CD4-positive, alpha-beta T cell treated with Interleukin-12 subunit alpha and Interleukin-12 subunit beta, for 1 hour (primary cell): ENCODE measurements at places on chromosomes 4 and X.

DNA sequence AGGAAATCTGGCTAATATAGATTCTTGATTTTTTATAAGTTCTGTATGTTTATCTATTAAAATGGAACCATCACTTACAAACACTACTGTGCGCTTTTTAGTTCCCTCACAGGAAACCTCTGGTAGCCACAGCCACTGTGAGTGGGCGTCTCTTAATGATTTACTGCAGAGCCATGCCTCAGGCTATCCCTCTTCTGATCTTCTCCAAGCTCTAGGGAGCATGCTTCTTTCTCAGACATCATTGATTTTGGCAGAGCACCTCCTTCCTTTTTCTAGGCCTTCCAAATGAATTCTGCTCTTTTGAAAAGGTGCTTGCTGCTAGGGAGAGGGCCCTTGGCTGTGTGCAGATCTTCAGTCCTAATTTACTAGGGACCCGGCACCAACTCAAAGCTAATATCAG, 61.1 kb upstream of the STS start:
- no peak for DNase-seq

GRCh38 chrX:146208821-146209220, 391.2 kb downstream of the SLITRK2 start:
- DNase-seq = no peak

- DNase-seq = no peak
These were observed 3.2 kb downstream of the CABS1 start for GRCh38 chr4:70337886-70338420.

GRCh38 chr4:164937576-164938270, 39.7 kb downstream of the TRIM61 start:
- DNase-seq = no peak

DNA sequence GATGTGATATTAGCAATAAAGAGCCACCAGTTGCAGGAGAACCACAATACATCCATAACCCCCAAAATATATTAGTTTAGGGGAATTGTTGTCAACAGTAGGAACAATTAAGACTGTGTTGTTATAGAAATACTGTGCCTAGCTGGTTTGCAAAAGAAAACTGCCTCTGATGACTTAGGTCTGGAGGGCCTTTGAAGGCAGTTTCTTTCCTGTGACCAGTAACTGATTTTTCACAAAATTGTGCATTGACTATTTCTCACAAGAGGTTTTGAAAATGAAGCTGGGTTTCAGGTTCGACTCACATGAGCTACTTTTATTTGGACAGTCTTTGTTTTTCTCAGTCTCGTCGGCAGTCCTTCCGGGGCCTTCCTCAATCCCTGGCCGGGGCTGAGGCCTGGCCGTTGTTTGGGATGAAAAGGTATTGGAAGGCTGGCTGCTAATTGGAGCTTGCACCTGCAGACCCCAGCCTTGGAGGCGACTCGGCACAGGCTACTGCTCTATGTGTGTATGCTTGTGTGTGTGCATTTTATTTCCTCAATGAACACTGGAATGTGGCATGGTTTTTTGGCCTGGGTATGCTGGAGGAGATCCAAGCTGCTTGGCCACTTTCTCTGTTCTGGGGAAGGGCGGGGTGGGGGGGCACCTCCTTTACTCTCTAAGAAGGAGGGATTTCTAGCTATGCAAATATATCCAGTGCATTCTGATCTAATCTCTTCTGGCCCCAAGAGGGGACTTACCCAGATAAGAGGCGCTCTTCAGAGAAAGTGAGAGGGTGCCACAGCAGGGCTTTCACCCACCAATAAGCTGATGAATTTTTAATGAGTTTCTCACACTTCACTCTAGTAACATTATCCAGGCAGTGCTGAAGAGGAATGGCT, 49.5 kb upstream of the LNX1 start:
- no peak for DNase-seq

GRCh38 chr4:184399512-184399908, 74.8 kb downstream of the IRF2 start:
- DNase-seq = no peak

DNA sequence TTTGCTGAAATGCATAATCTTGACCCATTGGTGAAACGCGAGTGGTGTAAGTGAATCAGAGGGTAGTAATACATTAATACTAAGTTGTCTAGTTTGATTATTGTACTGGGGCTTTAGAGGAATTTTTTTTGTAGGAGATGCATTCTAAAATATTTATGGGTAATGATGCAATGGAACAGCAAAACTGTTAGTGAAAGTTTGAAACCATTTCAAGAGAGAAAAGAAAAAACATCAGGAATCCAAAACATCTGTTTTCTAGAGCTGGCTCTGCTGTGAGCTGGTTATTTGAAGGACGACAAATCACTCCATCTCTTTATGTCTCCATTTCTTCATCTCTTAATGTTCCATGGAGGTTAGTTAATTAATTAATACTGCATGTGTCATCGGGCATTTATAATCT, 351.9 kb upstream of the FAT1 start:
- DNase-seq = no peak

- DNase-seq = no peak
These were observed 345.9 kb downstream of the ADGRL3 start for GRCh38 chr4:61545902-61546480.

DNA sequence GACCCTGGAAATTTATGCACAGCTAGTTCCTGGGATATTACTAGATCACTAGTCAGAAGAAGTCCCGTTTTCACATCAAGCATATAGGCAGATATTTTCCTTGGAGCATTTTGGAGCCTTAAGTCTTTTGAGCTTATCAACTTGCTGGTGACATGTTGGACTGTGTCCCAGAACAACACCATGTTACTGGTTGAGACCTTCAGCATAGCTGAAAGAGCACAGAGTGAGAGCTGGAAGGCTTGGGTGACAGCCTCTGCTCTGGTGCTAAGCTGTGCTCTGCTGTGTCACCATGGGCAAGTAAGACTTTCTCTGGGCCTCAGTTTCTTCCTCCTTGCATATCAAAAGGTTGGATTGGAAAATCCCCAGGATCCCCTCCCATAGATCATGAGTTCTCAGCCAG, 116.6 kb upstream of the FRMPD4 start:
- no peak for DNase-seq

- no peak for DNase-seq
These were observed 104.4 kb downstream of the STIM2 start for GRCh38 chr4:26964994-26965393.

- no peak for DNase-seq
These were observed 1.2 kb downstream of the FAM241A start for GRCh38 chr4:112146502-112146813.

- DNase-seq = no peak
These were observed 192.6 kb downstream of the AFAP1 start for GRCh38 chr4:7747062-7747385.

GRCh38 chrX:18424482-18425198, 768 bp upstream of the CDKL5 start:
- peak; percentile 19 for DNase-seq

DNA sequence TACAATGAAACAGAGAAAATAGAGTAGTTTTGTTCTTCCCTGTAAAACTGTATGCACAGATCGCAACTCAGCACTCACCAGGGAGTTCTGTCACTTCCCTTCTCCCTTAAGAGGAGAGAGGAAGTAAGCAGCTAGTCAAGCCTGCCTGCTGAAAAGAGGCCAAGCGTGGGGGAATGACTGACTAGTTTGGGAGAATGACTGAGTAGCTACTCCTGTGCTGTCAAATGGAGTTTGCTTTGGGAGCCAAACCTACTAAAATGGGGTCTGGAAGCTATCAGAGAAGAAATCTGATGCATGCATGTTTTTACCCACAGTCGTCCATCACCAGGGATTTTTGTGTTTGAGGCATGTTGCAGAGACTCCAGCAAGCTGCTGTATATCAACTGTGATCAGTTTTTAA, 54.6 kb upstream of the LHFPL1 start:
- no peak for DNase-seq

GRCh38 chrX:20511792-20512191, 245.1 kb upstream of the RPS6KA3 start:
- no peak for DNase-seq

DNA sequence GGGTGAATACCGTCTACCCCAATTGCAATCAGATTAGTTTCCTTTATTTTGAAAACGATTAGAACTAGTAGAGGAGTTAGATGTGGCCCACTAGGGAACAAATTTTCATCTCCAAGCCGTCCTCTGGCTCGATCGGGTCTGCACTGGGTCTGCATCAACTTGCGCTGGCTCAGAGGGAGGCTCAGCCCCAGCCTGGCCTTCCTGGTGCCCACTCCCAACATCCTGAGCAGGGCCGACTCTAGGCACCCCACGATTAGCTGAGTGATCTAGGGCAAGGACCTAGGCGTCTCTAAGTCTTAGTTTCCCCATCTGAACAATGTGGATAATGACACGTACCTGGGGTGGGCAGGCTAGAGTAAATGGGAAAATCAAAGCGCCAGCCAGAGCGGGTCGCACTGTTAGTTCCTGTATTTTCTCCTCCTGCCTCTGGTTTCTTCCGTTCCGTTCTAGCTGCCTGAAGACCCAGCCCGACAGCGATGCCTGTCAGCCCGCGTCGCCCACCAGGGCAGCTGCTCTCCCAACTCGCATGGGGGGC, 7.7 kb upstream of the HAND2 start:
- no peak for DNase-seq

DNA sequence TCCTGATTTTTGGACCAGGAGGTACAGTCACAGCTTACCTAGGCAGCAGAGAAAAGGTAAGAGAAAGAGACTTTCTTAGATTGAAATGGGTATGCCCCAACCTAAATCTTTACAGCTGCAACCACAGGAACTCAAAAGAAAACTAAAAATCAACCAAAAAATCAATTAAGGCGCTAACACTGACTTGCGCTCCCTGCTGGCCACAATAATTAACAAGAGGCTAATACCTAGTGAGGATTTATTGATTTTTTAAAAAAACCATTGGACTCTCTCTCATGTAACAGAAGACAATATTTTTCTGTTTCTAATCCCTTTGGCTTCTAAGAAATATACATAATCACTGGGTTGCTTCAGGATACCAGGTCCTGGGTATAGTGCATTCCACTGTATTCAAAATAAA, 153.9 kb upstream of the TENM3 start:
- DNase-seq = no peak

DNA sequence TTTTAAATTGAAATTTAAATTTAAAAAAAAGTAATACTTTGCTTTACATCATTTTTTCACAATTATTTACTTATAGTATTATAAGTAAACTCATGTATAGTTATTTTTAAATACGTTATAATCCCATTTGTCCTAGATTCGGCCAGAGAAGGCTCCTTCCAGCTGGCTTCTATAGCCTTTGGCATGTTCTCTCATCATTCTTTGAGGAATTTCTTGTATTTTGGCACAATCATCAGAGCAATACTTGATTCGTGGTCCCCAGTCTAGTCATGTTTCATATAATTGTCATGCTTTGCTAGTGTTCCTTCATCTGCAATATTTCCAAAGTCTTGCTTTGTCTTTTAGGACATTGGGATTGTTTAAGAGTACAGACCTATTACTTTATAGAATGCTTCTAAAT, 1037.9 kb upstream of the AGA start:
- DNase-seq = no peak

- no peak for DNase-seq
These were observed 111.4 kb downstream of the EFHC2 start for GRCh38 chrX:44232081-44232480.

DNA sequence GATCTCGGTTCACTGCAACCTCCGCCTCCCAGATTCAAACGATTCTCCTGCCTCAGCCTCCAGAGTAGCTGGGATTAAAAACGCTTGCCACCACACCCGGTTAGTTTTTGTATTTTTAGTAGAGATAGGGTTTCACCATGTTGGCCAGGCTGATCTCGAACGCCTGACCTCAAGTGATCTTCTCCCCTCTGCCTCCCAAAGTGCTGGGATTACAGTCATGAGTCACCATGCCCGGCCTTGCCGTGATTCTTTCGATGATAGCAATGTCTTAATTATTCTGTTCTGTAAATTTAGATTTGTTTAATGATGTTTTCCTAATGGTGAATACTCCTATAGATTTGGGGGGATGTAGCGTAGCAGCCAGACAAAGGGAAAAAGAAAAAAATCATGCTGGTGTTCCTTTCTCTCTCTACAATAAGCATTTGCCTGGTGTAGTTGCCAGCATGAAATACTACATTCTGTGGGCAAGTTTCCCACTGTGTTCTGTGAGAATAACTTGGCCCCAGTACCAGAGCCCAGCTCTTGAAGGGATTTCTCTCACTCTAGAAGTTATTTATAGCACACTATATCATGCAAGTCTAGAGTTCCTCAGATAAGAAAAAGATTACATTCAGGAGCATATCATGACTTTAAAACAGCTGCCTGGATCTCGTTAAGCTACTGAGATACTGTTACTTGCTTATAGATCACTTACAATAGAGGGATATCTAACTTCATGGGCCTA, 15.4 kb downstream of the NIPAL1 start:
- DNase-seq = no peak

DNA sequence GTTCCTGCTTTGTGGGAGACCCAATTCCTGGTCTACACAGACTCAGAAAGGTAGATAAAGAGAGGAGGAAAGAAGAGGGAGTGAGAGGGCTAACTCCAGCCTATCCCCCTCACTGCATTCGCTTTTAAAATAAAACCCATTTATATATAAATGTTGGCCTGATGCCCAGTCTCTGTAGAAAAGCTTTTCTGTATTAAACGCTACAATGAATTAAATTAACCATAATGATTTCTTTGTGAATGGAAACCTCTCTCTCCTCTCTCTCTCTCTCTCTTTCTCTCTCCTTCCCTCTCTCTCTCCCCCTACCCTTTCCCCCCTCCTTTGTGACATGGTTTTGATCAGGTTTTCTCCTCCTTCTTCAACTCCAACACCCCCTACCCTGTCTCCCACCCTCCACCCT, 34.8 kb downstream of the PJA1 start:
- no peak for DNase-seq

DNA sequence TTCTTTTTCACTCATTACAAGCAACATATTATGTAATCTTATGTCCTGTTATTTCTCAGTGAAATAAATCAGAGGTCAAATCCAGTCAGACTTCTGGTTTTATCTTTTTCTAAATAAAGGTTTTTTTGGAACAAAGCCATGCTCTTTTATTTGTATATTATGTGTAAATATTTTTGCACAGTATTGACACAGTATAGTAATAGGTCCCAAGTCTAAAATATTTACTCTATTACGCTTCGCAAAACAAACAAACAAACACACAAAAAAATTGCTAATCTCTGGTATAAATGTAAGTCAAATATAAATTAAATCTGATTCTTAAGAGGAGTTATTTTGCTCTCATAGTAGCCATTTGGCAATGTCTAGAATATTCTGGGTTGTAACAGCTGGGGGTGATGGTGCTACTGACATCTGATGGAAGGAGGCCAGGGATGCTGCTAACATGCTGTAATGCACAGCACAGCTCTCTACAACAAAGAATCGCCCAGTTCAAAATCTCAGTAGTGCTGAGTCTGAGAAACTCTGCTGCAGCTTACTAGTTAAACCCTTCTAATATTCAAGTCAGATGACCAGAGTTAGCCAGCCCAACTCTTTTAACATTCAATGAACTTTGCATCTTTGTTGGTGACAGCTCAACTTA, 602.1 kb downstream of the RAB28 start:
- DNase-seq = no peak

DNA sequence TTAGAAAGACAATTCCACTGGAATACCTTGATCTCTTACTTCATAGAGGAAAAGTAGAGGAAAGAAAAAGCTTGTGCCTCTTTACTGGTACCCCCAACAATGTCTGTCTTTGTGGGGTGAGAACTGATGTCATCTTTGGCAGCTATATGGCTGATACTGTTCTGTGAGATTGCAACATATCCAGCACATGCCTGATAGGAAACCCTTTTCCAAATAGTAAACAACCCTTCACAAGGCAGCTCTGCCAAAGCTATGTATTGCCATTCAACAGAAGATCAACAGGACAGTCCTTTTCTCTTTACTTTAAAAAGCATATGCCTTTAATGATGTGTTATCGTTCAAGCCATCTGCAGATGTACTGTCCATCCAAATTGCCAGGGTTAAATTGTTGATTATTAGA, 105.9 kb downstream of the IL1RAPL1 start:
- no peak for DNase-seq

GRCh38 chrX:350534-351323, 32.1 kb upstream of the GTPBP6 start:
- DNase-seq = no peak
